Erythroblast (primary cell): ENCODE measurements at places on chromosomes 12 and 14.

DNA sequence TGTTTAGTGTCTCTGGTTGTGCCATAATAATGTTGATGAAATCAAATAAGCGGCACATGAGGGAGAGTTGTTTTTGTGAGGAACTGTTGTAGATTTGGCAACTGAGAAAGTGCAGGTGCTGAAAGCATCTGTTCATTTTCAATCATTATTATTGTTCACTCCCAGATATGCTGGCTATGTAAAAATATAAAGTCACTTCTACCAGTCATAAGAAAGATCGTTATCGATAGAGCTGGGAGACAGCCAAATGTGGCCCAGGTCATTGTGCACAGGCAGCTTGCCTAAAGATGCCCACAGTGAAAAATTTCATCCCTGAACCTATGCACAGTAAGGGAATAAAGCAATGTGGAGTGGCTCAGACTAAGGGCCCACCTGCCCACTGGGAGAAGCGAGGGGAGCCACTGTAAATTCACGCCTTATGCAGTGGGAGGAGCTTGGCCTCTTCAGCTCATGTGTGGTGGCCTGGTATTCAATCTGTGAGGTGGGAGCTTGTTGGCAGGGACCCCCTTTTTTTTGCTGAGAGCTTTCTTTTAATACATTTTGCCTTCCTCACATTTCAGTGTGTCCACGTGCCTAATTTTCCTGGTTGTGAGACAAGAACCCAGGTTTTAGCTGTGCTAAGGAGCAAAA is 1490.8 kb upstream of the TMEM132C start:
- no peak for DNase-seq

- DNase-seq, result no peak
Observed at GRCh38 chr12:55847603-55848291, 5.0 kb upstream of the MMP19 start.

DNA sequence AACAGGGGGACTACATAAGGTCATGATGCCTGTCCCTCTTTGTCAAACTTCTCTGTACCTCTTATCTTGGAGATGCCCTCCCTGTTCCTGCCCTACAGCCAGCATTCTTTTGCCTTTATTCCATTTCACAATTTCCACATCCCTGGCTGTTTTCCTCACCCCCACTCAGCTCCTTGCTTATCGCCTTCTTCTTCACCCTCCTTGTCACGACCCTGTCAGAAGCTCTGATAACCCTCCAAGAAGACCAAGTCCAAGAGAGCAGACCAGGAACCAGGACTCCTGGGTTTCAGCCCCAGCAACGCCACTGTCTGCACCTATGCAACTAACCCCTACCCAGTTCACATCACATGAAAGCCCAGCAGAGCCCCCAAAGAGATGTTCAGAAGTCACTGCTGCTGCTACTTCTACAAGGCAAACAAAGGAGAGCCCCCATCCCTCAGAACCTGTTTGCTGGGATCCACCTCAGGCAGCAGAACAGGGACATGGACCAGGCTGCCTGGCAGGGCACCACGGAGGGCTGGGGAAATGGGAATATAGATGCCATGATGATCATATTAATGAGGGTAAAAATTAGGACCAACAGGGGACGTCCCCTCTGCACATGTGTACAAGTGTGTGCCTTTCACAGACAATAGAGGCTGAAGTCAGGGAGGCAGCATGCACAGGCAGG is 92.8 kb downstream of the SINHCAF start:
- no peak for DNase-seq

GRCh38 chr14:90645842-90646443 is 170.3 kb downstream of the TTC7B start:
- DNase-seq, result no peak

GRCh38 chr14:22456998-22457594 is 131.9 kb downstream of the DAD1 start:
- DNase-seq, result no peak

DNA sequence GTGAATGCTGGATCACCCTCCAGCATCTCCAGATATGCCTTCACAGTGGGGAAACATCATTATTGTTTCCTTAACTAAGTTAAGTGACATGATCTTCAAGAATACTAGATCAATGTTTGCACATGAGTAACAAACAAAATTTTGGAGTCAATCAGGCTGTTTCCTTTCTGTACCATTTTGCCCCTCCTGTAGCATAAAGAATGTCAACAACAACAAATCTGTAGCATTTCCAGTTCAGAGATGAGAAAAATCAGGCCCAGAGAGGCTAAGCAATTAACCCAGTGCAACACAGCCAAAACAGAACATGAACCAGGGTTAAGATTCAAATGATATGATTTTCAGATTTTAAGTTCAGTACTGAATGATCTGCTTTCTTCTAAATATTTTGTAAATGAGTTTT is 31.7 kb downstream of the SRRM4 start:
- DNase-seq, result no peak

DNA sequence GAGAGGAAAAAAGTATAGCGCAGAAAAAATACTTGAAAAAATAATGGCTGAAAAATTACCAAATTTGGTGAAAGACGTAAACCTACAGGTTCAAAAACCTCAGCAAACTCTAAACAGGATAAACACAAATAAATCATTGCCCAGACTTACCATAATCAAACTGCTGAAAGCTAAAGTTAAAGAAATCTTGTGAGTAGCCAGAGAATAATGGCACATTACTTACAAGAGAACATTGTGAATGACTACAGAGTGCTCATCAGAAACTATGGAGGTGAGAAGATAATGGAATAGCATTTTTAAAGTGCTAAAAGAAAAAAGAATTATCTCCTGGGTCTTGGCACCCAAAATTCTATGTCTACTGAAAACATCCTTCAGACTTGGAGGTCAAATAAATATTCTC is 36.0 kb downstream of the ATF1 start:
- DNase-seq, result peak; percentile 22

DNA sequence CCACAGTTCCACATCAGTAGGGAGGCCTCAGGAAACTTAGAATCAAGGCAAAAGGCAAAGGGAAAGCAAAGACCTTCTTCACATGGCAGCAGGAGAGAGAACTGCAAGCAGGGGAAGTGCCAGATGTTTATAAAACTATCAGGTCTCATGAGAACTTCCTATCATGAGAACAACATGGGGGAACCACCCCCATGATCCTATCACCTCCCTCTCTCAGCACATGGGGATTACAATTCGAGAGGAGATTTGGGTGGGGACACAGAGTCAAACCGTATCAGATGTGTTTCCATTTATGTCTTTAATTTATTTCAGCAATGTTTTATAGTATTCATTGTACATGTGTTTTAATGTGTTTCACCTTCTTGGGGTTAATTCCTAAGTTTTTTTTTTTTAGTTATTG is 25.8 kb downstream of the METAP2 start:
- peak; percentile 70 for DNase-seq

DNA sequence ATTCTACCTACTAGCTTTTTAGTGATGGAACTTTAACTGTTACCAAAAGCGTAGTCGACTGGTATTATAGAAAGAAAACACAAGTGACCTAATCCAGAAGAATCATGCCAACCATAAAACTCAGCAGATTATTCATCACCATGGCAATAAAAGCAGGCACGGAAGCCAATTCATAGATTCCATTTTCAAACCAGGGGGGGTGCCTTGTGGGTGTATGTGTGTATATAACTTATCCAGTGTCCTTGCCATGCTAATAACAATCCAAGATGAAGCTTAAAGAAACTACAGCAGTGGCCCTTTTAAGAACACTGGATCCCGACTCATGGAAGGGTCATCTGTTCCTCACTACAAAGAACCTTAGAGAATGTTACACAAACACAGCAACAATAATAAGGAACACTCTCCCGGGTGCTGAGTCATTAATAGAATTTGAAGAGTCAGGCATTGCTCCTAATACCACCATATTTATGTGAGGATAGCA is 61.0 kb downstream of the EPS8 start:
- peak; percentile 9 for DNase-seq

DNA sequence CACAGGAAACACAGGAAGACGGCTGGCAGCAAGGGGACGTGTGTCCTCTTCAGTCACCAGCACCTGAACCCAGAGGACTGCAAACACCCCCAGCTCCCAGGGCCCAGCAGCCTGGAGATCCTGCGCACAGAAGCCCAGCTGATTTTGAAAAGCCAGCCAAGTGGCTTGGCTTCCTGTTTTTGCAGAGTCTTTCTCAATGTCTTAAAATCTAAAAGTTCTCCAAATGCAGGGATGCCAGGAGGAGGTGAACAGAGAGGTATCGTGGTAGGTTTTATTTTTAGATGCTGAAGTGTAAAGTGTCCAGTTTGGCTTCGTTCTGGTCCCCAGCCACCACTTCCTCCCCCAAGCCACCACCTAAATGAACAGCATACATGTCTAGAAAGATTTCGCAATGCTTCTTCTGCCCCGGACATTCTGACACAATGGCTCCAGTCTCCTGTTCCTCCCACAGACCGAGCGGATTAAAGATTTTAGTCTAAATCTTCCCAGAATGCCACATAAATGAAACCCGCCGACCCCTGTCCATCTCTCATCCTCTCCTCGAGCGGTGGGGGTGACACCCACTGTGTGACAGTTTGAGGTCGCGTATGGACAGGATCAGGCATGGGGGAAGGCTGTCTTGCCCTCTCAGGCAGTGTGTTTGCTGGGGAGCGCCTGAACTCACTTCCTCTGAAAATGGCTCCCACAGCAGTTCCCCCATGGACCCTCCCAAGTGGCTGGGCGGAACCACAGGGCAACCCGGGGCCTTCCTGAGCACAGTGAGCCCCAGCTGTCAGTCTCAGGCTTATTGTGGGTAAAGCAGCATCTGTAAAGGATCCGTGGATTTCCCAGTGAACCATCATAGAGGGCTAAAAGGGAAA is 41.6 kb downstream of the ITPK1 start:
- DNase-seq, result no peak
